ENCODE measurements at places on chromosomes 2 and 18.

DNA sequence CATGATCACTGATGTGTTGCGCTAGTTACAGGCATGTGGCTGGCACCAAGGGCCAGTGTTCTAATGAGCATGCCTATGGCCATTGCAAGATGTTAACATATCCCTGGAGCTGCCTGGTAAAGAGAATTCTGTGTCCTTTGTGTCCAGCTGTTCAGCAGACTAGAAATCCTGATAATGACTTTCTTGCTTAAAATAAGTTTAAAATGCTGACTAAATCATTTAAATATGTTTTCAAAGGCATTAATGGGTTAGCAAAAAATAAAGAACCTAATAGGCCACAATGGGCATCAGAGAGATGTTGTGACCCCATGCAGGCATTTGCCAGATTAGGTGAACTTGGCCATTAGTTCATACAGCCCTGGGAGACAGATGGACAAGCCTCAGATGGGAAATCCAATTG lies 67.5 kb downstream of the GPR39 start:
- ATAC-seq: no peak
- no peaks in the 10 kb centered on the region for H3K4me1 ChIP-seq
- no peak overlapping the region for H3K27ac ChIP-seq
- peaks cover 9% of the 10 kb centered on the region for H3K27me3 ChIP-seq

GRCh38 chr2:241867776-241868420 lies 1.6 kb upstream of the RTP5 start:
- H3K4me3 ChIP-seq: no peak overlapping the region
- no peak overlapping the region for H3K27ac ChIP-seq
- ATAC-seq: no peak
- no peaks in the 10 kb centered on the region for H3K4me1 ChIP-seq

DNA sequence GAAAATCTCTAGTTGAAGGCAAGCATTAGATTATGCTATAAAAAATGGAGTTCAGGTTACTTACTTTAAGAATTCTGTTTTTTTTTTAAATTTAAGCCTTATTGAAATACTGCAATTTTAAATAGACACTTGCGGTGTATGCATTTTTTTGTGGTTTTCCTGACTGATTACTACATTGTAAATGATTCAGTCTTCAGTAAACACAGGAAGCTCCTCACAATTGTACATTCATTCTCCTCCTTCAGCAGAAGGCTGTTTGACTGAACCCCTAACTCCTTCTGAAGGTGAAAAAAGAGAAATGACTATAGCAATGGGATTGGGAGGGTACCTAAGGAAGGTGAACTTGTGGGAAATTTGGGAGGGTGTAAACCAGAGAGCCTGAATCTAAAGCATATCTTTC lies 136.1 kb downstream of the GCA start:
- no peaks in the 10 kb centered on the region for H3K36me3 ChIP-seq
- ATAC-seq: no peak
- H3K4me3 ChIP-seq: no peak overlapping the region

DNA sequence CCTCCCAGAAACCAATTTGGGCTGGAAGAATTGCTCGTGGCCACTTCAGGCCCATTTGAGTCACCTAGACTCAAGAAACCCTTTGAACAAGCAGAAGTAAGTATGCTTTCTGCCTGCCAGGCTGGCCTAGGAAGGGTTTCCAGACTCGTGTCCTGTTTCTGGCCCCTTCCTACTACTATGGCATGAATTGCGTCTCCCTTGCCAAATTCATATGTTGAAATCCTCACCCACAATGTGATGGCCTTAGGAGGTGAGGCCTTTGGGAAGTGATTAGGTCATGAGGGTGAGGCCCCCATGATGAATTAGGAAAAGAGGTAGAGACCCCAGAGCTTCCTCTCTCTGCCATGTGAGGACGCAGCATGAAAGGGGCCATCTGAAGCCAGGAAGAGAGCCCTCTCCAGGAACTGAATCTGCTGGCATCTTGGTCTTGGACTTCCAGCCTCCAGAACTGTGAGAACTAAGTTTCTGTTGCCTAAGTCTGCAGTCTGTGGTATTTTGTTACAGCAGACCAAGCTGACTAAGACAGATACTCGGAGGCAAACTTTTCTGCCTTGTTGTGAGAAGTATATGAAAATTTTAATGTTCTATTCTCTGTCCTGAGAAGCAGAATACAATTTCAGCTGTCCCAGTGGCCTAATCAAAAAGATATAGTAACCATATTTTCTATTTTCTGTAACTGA lies 13.1 kb downstream of the GPR45 start:
- H3K27me3 ChIP-seq: no peaks in the 10 kb centered on the region
- H3K36me3 ChIP-seq: no peaks in the 10 kb centered on the region
- H3K27ac ChIP-seq: no peak overlapping the region
- H3K4me1 ChIP-seq: no peaks in the 10 kb centered on the region
- ATAC-seq: no peak

DNA sequence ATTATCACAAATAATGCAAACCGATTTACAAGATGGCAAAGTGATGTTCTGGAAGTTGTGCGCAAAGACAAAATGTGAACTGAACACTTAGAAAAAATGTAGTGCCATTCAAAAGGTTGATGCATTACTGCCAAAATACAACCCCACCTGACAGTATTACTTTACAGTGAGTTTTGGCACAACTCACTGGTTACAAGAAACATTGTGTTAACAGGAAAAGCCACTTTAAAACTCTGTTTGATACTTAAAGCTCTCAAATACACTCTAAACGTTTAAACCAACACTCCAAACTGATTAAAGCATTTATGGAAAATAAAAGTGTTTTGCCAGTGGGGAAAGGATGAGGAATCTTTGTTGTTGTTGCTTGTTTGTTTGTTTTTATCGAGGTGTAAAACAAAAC lies 173.4 kb upstream of the SATB2 start:
- no peaks in the 10 kb centered on the region for H3K36me3 ChIP-seq
- no peak overlapping the region for H3K27ac ChIP-seq
- H3K27me3 ChIP-seq: no peaks in the 10 kb centered on the region
- H3K4me1 ChIP-seq: no peaks in the 10 kb centered on the region
- no peak overlapping the region for H3K4me3 ChIP-seq

GRCh38 chr2:65727816-65728215 lies 295.4 kb upstream of the SPRED2 start:
- no peak overlapping the region for H3K27ac ChIP-seq
- H3K4me3 ChIP-seq: no peak overlapping the region
- no peaks in the 10 kb centered on the region for H3K4me1 ChIP-seq
- no peaks in the 10 kb centered on the region for H3K36me3 ChIP-seq
- no peaks in the 10 kb centered on the region for H3K27me3 ChIP-seq

DNA sequence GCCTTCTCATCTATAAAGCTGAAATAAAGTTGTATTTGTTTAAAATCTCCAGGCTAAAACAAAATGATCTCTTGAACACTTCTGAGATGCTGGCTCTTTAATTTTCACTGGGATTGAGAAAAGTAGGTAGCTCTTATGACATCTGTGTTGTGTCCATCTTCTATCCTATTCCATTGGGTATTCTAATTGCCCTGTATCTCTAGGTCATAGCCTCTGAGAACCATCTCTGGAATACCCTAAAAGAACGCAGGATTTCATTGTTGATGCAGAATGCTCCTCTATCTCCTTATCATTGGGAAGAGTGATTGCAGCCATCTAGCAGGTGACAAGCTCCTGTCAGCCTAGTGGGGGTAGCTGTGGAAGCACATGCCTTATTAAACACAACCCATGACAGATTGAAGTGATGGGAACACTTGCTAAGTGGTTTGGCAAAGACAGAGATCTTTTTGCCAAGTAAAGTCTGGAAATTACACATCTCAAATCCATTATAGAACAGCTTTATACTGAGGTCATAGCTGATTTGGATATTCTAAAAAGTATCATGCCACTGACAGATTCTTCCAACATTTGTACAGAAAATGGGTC lies 178.2 kb downstream of the TDRD15 start:
- H3K4me1 ChIP-seq: no peaks in the 10 kb centered on the region
- ATAC-seq: no peak
- H3K27ac ChIP-seq: no peak overlapping the region

DNA sequence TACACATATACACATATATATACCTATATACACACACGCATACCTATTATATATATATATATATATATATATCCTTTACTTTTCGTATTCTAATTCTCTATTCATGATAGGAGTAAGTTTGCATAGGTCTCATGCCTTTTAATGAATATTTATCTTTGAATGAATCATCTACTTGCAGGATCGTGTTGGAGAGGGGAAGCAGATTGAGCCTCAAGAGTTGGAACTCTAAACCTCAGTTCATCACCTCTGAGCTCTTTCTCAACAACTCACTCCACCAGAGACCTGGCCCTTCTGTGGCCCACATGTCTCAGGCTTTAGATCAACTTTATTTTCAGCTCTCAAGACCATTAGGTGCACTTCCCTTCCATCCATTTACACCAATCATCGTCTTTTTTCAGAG lies 490.4 kb upstream of the ID2 start:
- no peak for ATAC-seq
- no peaks in the 10 kb centered on the region for H3K27me3 ChIP-seq
- H3K4me1 ChIP-seq: peaks cover 11% of the 10 kb centered on the region
- H3K36me3 ChIP-seq: no peaks in the 10 kb centered on the region
- no peak overlapping the region for H3K27ac ChIP-seq
- no peak overlapping the region for H3K4me3 ChIP-seq

Data from gastroesophageal sphincter (tissue), 4 donors.